ENCODE measurements at places on chromosomes 4 and X. TPM values are rescaled to one million over a fixed set of nuclear protein-coding genes. Genes with fewer than 3 reads are reported as not detected.

- no peak for DNase-seq
Measured at GRCh38 chr4:123043013-123043412, 120.6 kb upstream of the NUDT6 start.

GRCh38 chr4:44756559-44756958 lies 30.2 kb upstream of the GNPDA2 start:
- no peak for DNase-seq

- no peak for DNase-seq
Measured at GRCh38 chr4:170007113-170007512, 19.1 kb downstream of the MFAP3L start.

UGT2B10 gene
- not detected for total RNA-seq

SMARCA1 gene
- total RNA-seq = 101 TPM

METTL14 gene
- total RNA-seq = 53.3 TPM

All from H9 (cell line).